Glutamatergic neuron (in vitro differentiated cells): ENCODE measurements at places on chromosomes 4 and X.

DNA sequence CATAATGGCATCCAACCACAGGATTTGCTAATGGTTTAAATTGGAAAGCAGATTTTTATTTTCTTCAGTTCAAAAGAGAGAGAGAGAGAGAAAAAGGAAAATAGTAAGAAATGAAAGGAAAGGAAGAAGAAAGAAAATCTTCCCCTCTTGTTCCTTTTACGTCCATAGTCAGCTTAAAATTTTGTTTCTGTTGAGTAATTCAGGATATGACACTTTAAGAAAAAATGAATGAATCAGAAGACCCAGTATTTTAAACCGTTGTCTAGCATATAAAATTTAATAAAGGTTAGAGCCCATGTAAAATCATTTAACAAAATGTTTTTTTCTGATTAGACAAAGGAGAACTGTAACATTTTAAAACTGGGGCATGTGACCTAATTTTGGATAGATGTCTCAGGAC lies 391.8 kb upstream of the EPHA5 start:
- DNase-seq: no peak

GRCh38 chr4:38872620-38873019 lies 5.0 kb downstream of the FAM114A1 start:
- no peak for DNase-seq

DNA sequence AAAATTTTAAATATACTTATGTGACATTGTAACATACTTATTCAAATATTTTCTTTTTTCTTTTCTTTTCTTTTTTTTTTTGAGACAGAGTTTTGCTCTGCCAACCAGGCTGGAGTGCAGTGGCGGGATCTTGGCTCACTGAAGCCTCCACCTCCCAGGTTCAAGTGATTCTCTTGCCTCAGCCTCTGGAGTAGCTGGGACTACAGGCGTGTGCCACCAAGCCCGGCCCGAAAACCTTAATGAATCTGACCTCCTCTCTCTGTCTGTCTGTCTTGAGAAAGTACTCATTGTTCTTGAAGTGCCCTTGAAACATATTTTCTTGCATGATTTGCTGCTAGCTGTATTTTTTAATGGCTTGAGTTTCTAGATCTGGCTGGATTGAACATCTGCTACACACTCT lies 136.8 kb downstream of the ANAPC4 start:
- no peak for DNase-seq

- no peak for DNase-seq
These were observed 611.3 kb upstream of the CPXCR1 start for GRCh38 chrX:88135735-88136134.

GRCh38 chr4:136383082-136383481 lies 1149.2 kb downstream of the PCDH18 start:
- no peak for DNase-seq

- no peak for DNase-seq
These were observed 325.0 kb upstream of the EMCN start for GRCh38 chr4:100842856-100843255.

DNA sequence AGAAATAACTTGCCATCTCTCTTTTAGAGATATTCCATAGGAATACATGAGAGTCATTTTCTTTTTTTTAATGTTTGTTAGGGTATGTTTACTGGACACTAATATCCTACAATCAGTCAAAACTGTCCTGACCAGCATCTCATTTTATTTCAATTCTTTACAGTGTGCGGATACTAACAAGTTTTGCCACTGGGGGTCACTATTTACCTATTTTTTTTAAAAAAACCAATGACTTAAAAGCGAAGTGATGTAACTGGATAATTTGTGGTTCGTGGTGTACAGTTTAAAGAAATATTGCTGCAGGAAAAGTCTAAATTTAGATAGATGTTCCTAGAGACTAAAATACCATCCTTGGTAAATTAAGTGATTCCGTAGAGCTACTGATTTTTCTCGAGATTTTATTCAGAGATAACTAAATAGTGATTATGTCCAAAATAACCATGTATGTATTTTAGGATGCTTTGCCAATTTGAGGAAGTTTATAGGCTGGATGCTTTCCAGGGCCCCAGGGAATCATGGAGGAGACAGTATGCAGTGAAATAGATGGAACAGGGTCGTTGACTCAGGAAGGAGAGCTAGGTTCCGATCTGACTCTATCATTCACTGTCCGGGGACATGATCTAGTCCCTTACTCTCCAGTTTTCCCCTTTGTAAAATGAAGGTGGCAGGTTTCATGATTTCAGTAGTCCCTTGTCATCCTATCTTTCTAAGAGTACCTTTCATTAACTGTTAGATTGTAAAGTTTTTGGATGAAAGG lies 34.0 kb upstream of the GNPDA2 start:
- no peak for DNase-seq

- DNase-seq: peak; percentile 22
These were observed 247.1 kb upstream of the ETNPPL start for GRCh38 chr4:109009909-109010308.

- no peak for DNase-seq
These were observed 81.2 kb downstream of the APOOL start for GRCh38 chrX:85084770-85085393.
